ENCODE measurements at places on chromosomes 11 and 22. TPM values are rescaled to one million over a fixed set of nuclear protein-coding genes. Genes with fewer than 3 reads are reported as not detected.

The TOLLIP gene
- polyA plus RNA-seq, result 80.9 TPM

The OR8A1 gene
- polyA plus RNA-seq, result not detected

The KCNJ1 gene
- polyA plus RNA-seq, result not detected

The ENTHD1 gene
- polyA plus RNA-seq, result not detected

The NXPE4 gene
- polyA plus RNA-seq, result 1.1 TPM

The OSM gene
- not detected for polyA plus RNA-seq

The CTSW gene
- polyA plus RNA-seq, result 0.56 TPM

The ZDHHC13 gene
- 19.4 TPM for polyA plus RNA-seq

The MRGPRX4 gene
- not detected for polyA plus RNA-seq

The CABP4 gene
- not detected for polyA plus RNA-seq

The TNKS1BP1 gene
- 114 TPM for polyA plus RNA-seq

The GLYATL1 gene
- 6.9 TPM for polyA plus RNA-seq

The CEP126 gene
- polyA plus RNA-seq, result 1.8 TPM

The RASD2 gene
- 12.7 TPM for polyA plus RNA-seq

The FZD4 gene
- polyA plus RNA-seq, result 6.8 TPM

The SUSD2 gene
- polyA plus RNA-seq, result 6.9 TPM

The PTGDR2 gene
- polyA plus RNA-seq, result 0.69 TPM

The ANO9 gene
- polyA plus RNA-seq, result 35.7 TPM

The GPR83 gene
- polyA plus RNA-seq, result 0.39 TPM

The TESMIN gene
- polyA plus RNA-seq, result 6.4 TPM

The MISFA gene
- 3.2 TPM for polyA plus RNA-seq

The WNT11 gene
- polyA plus RNA-seq, result 13.1 TPM

The UBQLN3 gene
- polyA plus RNA-seq, result not detected

The TMEM191B gene
- 8.0 TPM for polyA plus RNA-seq

The USP47 gene
- 34.0 TPM for polyA plus RNA-seq

The TNNT3 gene
- 29.9 TPM for polyA plus RNA-seq

The FOLR1 gene
- polyA plus RNA-seq, result 13.4 TPM

The SPON1 gene
- polyA plus RNA-seq, result 47.8 TPM

The WT1 gene
- polyA plus RNA-seq, result 0.37 TPM

Measured in hepatocyte (in vitro differentiated cells).